ENCODE measurements at places on chromosomes 13 and 19.

DNA sequence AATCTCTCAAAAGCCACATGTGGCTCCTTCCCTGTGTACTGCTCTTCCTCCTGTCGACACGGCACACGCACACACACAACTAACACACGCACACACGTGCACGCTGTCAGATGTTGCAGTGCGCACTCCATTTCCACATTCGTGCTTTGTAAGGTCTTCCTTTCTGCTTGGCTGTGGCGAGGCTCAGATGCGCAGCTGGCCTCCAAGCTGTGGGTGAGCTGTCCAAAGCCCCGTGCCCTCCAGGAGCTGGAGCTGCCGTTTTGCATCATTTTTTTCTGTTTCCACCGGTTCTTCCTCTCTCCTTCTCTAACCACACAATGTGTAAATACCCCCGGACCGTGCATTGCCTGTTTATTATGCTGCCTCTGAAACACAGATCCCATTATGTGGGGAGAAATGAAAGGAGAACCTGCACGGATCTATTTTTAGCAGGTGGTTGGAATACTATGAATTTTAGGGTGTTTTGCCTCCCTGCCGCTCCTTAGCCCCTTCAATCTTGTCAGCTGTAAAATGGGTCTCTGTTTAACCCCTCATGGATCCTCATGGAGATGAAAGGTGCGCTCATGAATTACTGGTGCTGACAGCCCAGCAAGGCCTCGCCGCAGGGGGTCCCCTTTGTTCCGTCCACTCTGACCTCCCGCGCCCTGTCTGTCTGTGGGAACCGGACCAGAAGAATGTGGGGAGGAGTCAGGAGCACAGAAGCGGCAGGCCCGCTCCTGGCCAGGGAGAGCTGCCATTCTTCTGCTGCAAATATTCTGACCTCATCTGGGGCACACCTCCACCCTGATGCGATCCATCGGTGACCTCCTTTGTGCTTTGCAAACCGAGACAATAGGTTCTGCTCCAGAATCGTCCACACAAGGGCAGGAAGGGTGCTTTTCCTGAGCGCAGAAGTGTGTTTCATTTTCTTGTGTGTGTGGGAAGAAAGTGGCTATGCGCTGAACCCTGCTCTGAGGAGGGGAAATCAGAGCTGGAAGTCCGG is 137.7 kb downstream of the SOX1 start:
- no peak for DNase-seq

GRCh38 chr19:34580055-34580336 is 97.0 kb downstream of the SCGB2B2 start:
- no peak for DNase-seq

- no peak for DNase-seq
Measured at GRCh38 chr19:28793391-28794168, 419.4 kb downstream of the UQCRFS1 start.

DNA sequence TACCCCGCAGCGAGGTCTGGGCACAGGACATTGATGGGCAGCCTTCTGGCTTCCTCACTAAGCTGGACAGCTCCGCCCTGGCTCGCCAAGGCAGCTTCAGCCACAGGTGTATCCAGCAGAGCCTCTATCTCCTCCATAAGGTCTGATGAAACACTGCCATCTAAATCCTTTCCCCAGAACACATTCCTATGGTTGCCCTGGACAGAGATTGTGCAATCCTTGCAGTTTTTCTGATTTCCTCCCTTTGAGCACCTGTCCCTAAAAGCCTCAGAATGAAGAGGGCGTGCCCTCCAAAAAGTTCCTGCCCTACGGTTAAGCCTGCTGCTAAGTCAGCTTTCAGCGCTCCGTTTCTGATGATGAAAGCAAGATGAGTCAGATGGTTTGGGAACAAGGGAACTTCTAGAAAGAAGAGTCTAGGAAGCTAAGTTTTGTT is 21.0 kb downstream of the CLEC4M start:
- no peak for DNase-seq

DNA sequence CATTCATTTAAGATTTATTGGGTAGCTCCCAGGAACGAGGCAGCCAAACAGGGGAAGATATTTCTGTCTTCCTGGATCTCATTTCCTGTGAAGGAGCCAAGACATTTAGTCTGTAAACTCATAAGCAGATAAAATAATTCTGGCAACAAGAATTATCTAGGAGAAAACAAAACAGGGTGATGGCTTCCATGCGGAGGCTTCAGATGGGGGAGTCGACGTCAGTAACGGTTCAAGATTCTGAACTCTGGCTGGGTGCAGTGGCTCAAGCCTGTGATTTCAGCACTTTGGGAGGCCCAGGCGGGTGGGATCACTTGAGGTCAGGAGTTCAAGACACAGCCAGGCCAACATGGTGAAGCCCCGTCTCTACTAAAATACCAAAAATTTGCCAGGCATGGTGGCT is 1.3 kb downstream of the GNA15 start:
- DNase-seq: no peak

GRCh38 chr13:47549219-47549752 is 451.8 kb downstream of the SUCLA2 start:
- DNase-seq: no peak

DNA sequence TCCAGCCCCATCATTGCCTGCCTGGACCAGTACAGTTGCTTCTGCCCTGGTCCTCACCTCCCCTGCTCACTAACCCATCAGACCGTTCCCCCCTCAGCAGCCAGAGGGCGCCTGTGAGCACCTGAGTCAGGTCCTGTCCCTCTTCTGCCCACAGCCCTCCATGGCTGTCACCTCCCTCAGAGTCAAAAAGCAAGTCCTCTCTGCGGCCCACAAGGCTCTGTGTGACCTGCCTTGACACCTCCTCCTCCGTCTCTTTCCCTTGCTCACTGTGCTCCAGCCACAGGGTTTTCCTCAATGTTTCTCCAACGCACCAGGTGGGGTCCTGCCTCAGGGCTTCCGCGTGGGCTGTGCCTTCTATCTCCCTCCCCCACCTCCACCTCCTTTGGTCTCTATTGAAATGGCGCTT is 29.4 kb upstream of the PTPRS start:
- no peak for DNase-seq

DNA sequence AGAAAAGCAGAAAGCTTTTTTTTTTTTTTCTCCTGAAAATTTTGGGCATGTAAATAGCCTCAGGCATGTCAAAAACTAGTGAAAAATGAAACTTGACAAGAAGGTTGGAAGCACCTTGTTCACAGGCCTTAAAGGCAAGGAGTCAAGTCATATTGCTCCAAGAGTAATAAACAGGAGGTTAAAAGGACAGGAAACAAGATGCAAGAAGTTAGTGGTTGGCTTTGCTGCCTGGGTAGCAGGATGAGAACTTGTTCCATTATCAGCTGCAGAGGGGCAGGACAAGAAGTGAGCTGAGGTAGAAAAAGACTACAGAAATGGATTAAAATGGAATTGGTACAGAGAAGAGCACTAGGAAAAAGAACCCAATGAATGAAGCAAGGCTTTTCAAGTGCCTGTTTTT is 242.6 kb downstream of the DCT start:
- DNase-seq: no peak

DNA sequence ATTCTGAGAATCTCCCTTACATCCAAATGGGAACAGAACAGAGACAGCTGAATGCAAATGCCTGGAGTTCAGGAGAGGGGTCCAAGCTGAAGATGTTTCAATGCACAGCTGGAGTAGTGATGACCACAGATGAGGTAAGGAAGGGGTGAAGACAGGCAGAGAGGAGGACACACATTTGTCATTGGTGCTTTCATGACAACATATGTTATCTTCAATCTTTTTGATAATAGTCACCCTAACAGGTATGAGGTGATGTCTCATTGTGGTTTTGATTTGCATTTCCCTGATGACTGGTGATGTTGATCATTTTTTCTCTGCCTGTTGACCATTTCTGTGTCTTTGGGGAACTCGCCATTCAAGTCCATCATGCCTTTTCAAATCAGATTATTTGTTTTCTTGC is 19.2 kb downstream of the SIGLEC7 start:
- no peak for DNase-seq

DNA sequence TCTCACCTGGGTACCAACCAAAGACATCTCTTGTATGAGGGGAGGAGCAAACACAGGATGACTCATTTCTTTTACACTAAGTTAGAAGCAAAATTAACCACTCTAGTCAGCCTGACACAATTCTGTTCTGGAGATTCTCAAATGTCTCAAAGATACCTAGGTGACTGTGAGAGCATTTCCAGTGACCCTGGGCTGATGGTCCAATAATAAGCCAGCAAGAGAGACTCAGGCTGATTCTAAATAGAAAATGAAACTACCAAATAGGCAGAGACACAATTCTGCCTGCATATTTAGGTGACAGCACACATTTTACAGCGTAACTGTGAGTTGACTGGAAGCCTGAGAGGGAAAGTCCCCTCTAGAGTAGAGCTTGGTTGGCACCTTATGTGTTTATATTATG is 16.3 kb downstream of the ZNF91 start:
- no peak for DNase-seq

DNA sequence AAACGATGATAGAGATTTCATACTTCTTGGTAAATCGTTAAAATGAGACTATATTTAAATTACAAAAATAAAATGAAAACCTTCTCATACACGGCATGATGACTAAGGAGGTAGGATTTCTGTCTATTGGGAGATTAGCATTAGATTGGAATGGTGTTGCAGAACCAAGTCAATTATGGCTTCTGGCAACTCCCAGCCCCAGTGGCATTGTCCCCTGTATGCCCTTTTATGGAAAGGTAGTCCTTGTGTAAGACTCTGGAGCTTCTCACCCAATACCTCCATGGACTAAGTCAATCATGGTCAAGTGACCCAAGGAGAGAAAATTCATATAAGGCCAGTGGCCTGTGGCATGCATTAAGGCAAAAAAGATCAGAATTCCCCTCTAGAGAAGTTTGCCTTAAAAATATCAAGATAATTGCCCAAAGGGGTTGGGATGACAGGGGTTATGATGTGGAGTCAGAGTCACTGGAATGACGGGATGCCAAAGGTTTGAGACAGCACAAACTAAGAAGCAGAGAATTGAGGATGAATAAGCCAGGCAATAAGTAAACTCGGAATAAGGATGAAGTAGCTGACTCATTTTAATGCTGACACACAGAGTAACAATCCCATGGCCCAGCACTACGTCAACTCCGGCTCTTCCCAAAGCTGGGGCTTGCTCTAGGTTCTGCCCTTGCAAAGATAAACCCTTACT is 57.8 kb upstream of the POSTN start:
- peak; percentile 96 for DNase-seq

- no peak for DNase-seq
Measured at GRCh38 chr13:80151016-80151415, 189.9 kb downstream of the SPRY2 start.

- no peak for DNase-seq
Measured at GRCh38 chr19:33039108-33039599, 25.5 kb downstream of the RHPN2 start.

- no peak for DNase-seq
Measured at GRCh38 chr19:34298891-34299520, 44.7 kb downstream of the GARRE1 start.

GRCh38 chr19:45569619-45570421 is 14.8 kb downstream of the OPA3 start:
- no peak for DNase-seq

- no peak for DNase-seq
Measured at GRCh38 chr19:12202250-12202649, 39.4 kb downstream of the ZNF136 start.

GRCh38 chr19:628168-628567 is 5.2 kb downstream of the POLRMT start:
- DNase-seq: no peak

DNA sequence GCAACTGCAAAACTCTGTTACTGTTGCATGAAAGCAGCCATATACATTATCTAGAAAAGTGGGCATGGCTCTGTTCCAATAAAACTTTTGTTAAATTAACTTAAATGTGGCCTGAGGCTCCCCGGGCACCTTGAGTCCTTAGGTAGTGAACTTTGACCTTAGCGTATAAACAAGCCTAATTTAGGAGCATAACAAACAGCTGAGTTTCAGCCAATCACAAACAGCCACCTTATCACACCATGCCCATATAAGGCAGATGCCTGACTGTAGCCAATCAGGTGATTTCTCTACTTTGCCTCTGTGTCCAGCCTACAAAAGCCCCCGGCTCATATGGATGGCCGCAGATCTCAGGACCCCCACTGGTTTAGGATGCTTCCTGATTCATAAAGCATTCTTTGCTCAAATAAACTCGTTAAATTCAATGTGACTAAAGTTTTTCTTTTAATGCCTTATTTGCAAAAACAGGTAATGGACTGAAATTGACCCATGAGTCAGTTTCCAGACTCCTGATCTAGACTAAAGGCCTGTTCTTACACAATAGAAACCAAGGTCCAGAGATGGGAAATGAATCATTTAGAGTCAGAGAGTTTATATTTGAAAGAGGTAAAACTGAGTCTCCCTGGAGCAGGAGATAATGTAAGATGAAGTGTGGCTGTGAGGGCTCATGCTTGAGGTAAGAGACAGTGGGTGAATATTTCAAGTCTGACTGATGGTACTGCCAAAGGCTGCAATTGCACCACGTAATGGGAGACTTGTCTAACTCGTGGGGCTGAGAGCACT is 130.2 kb downstream of the FGF9 start:
- no peak for DNase-seq

GRCh38 chr13:46605076-46605824 is 52.3 kb downstream of the LRCH1 start:
- DNase-seq: no peak
